Hypothalamus (tissue), 51 donors: ENCODE measurements at places on chromosomes 5 and 9.

GRCh38 chr5:154713615-154714125 lies 41.5 kb upstream of the LARP1 start:
- DNase-seq = no peak

DNA sequence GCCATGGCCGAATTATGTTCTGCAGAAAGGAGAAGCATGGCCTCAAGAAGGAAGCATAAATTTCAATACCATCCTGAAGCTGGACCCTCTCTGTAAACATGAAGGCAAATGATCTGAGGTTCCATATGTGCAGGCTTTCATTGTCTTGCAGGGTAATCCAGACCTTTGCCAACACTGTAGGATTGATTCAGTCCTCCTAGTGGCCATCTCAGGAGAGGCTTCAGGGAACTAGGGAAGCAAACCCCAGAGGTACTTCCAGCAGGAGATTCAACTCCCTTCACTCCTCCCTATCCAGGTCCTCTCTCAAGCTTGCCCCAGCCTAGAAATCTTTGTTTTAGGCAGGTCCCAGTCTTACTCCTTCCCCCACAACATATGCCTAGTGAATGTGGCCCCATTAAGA lies 99.3 kb upstream of the HCN1 start:
- no peak for DNase-seq

- no peak for DNase-seq
Measured at GRCh38 chr9:94937214-94937903, 210.9 kb downstream of the AOPEP start.

DNA sequence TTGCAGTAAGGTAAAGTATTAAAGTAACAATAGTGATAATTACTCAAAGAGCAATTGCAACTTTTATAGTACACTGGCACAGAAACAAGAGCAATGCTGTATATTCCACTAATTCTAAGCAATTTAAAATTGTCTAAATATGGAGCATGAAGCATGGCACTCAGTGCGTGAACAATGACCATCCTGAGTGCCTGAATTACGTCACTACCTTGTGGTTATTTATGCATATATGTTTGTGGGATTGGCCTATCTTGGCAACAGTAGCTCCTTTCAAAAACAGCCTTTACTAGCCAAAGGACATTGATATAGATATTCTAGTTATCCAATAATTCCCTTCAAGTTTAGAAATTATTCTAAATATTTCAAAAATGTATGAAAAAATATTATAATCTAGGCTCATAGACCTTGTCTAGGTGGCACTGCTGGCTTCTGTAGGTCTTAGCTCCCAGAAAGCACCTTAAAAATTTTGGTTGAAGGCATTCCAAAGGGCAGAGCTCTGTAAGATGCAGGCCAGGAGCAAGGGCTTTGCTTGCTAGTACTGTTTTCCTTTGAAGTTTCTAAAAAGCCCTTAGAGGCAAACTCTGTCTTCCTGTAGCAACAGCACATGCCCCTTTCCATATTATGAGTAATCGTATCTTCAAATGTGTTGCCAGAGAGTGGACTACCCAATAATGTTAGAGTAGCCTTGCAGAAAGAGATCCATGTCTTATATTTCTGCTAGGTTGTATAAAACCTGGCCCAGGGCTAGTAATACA lies 719.3 kb downstream of the NR2F1-AS1 start:
- DNase-seq = no peak

- DNase-seq = no peak
Measured at GRCh38 chr9:134912126-134912840, 5.4 kb downstream of the FCN1 start.

GRCh38 chr9:19229595-19230354 lies 718 bp upstream of the DENND4C start:
- DNase-seq = peak; percentile 73

DNA sequence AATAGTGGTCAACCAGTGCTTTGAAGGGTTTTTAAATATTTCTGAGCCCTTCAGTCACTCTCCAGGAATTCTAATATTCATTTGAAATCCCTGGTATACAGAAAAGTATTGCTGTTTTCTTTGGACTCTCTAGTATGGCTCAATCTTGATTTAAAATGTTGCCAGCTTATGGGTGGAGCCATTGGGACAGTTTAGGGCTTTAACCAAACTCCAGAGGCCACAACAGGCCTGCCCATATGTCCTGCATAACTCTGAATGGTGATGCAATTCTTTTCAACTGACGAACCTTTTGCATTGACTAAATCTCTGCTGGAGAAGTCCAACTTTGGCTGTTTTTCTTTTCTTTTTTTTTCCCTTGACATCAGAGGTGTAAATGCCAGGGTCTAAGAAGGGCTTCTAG lies 10.3 kb upstream of the ANKHD1 start:
- no peak for DNase-seq

GRCh38 chr5:82417776-82418607 lies 139.8 kb upstream of the RPS23 start:
- no peak for DNase-seq

DNA sequence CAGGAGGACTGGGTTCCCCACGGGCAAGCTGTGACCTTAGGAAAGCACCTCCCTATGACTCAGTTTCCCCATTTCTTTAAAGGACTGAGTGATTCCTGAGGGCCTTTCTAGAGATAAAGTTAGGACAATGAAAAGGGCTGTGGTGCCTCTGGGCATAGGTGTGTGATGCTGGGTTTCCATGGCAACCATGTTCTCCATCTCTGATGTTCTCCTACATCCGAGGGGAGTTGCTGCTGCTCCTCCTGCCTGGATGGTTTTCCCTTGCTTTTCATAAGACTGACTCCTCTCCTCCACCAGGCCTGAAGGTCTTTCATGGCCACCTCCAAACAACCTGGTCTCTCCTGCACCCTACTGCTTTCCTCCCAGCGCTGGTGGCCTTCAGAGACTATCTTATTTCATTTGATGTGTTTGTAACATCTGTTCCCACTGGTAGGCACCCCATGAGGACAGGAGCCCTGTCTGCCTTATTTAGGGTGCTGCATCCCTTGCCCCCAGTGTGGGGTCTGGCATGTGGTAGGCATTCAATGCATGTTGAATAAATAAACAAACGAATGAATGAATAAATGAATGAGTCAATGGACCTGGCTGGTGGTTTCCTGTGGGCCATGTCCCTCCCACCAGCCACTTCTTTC lies 112.2 kb upstream of the HAND1 start:
- no peak for DNase-seq

DNA sequence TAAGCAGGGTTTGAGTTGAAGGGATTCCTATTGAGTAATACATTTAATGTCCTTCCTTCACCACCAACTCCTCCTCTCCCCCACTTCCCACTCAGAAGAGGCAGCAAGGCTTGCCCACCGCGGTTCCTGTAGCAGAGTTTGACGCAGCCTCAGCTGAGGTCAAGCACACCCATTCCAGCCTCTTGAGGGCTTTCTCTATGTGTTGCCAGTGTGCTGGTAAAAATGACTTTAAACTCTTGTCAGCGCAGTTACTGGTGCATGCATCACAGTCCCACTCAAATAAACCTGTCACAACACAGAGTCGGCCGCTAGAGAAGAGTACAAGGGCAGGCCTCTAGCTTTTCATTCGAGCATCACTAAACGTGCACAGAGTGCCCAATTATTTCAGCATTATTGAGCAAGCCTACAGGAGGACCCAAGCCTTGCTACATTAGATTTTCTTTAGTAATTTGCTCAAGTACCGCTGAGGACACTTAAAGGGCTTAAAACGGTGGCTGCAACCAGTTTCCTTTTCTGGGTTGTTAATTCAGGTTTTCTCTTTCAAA lies 79.6 kb downstream of the TLE4 start:
- peak; percentile 20 for DNase-seq

- DNase-seq = no peak
Measured at GRCh38 chr5:37174928-37175327, 74.2 kb downstream of the CPLANE1 start.

DNA sequence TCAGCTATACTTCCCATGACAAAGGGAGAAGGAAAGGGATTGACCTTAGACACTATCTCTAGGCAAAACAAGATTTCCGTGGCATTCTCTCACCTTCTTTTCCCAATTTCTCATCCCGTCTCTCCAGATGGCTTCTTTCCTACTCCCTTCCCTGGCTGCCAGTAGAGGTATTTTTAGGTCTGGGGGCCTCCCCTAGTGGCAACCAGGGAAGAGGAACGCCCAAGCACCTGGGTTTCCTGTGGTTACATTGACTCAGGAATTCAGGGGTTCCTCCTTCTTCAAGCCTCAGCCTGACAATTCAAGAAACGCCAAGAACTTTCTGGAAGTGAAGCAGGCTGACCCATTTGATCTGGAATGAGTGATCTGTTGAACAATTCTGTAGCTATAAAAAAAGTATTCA lies 111.5 kb upstream of the OSMR start:
- DNase-seq = no peak

GRCh38 chr5:108765647-108766046 lies 17.9 kb downstream of the FER start:
- no peak for DNase-seq

- DNase-seq = no peak
Measured at GRCh38 chr5:141223112-141223783, at the start of gene PCDHB14. Gene PCDHB14, plus strand, starts transcription at chr5:141223343. Its CDS starts 163 bp downstream, at chr5:141223506.

DNA sequence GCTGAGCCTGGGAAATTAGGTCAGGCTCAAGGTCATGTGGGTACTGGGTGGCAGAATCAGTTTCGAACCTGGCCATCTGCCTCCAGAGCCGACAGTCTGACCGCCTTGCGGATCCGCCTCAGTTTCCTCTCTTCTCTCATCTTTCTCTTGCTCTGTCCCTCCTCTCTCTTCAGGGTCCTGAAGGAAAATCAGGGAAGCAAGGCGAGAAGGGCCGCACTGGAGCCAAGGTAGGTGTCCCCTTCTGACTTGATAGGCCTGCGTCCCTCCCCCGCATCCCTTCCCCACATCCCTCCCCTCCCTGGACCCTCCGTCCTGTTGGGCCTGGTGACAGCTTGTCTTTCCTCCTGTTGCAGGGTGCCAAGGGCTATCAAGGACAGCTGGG lies 40.8 kb upstream of the ORM1 start:
- DNase-seq = no peak

GRCh38 chr5:17438027-17438426 lies 60.0 kb upstream of the TAF11L2 start:
- no peak for DNase-seq

GRCh38 chr9:91654527-91654926 lies 230.9 kb upstream of the NFIL3 start:
- DNase-seq = no peak

DNA sequence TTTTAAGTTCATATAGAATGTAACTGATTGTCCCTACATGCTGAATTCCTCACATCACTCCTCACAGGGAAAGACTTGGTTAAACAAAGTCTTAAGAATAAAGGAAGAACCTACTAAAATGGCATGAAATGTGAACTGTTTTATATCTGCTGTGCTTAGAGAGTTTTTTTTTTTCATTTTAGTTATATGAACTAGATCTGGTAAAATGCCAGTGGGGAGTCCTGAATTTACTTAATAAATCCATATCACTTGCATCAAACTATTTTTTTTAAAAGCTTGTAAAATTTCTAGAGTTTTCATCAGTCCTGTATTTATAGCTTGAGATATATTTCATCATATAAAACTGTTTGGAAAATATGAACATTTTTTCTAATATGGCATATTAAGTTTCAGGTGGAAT lies 1528.6 kb downstream of the EFNA5 start:
- DNase-seq = no peak

DNA sequence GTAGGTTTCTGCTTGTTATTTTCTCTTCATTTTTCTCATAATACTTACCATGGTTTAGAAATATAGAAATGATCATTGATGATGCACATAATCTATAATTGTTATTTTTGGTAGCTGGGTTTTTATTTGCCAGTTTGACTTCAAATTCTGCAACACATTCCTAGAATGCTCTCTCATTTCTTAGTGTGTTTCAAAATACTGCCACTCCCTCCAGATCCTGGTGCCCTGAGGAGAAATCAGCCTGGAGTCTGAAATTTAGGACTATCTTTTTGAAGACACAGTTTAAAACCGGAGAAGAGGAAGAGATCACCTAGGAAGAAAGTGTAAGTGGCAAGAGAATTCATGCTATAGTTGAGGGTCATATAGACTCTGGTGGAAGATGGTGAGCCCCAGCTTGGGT lies 57.5 kb downstream of the TAF11L14 start:
- no peak for DNase-seq

GRCh38 chr9:127509955-127510299 lies 58.6 kb downstream of the LRSAM1 start:
- DNase-seq = no peak

DNA sequence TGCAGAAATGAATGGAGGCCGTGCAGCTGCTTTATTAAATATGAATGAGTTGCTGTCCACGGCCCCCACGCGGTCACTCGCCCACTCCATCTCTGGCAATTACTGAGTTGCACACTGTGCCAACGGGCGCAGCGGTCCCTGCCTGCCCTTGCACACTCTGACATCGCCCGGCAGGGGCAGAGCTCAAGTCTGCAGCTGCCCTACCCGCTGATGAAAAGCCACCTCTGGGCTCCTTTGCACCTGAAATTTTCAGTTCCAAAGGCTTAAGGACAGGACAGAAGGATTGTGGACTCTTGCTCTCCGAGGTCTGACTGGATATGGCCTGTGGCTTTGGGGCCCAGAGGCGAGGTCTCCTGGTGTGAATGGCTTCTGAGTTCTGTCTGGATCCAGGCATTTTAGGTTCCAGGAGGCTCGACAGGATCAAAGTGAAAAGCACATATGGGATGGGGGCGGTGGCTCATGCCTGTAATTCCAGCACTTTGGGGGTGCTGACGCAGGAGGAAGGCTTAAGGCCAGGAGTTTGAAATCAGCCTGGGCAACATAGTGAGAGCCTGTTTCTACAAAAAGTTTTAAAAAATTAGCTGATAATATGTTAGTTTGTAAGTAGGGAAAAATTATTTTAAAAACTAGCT lies 201.8 kb downstream of the PAX5 start:
- peak; percentile 11 for DNase-seq

DNA sequence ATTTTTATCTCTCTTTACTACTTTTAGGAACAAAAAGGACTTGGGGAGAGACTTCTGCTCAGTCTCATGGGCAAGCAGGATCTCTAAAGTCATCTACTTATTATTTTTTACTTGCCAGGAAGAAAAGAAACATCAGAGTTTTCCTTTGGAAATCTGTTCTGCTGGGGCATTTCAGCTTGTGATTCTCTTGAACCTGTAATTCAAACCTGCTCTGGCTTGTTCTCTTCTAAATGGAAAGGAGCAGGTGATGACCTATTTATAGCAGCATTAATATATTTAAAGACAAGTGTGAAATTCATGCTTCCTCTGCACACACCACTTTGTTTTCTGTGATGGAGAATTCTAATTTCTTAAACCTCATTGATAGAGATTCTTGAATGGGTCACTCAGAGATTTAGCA lies 2.0 kb downstream of the ADCY2 start:
- no peak for DNase-seq

- DNase-seq = no peak
Measured at GRCh38 chr5:148808864-148809642, 17.4 kb upstream of the ADRB2 start.

- no peak for DNase-seq
Measured at GRCh38 chr9:133977421-133978201, 14.5 kb downstream of the VAV2 start.
